ENCODE measurements at places on chromosomes 16 and 17. TPM values are rescaled to one million over a fixed set of nuclear protein-coding genes. Genes with fewer than 3 reads are reported as not detected.

Gene VTN
- total RNA-seq: 0.18 TPM

Gene CDK5R1
- 0.36 TPM for total RNA-seq

GRCh38 chr16:2475413-2476344, 752 bp downstream of the TBC1D24 start:
- no peaks in the 10 kb centered on the region for H3K36me3 ChIP-seq
- H3K27ac ChIP-seq: peak overlapping the region; percentile 34
- DNase-seq: no peak
- peaks cover 12% of the 10 kb centered on the region for H3K4me1 ChIP-seq
- H3K4me3 ChIP-seq: peak overlapping the region; percentile 83

- peaks cover 16% of the 10 kb centered on the region for H3K4me1 ChIP-seq
- no peaks in the 10 kb centered on the region for H3K36me3 ChIP-seq
- H3K27ac ChIP-seq: peak overlapping the region; percentile 70
- H3K4me3 ChIP-seq: no peak overlapping the region
- H3K27me3 ChIP-seq: peaks cover 6% of the 10 kb centered on the region
- DNase-seq: no peak
Measured at GRCh38 chr17:50904518-50905459, 38.6 kb upstream of the TOB1 start.

DNA sequence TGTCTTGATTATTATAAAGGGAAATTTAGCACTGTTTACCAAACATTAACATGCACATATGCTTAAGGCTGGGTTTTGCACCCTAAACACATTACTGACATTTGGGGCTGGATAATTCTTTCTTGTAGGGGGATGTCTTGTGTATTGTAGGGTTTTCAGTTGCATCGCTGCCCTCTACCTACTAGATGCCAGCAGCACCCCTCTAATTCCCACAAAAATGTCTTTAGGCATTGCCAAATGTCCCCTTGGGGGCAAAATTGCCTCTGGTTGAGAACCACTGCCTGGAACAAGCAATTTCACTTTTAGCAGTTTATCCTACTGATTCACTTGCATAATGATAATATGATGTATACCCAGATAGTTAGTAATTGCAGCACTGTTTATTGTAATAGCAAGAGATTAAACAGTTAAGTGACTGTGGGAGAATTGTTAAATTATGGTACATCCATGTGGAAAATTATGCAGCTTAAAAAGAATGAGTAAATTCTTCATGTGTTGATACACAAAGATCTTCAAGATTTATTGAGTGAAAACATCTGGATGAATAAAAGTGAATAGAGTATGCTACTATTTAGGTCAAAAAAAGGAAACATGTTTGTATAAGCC, 18.4 kb downstream of the PRSS54 start:
- H3K4me1 ChIP-seq: peaks cover 2% of the 10 kb centered on the region
- peak overlapping the region; percentile 50 for H3K27ac ChIP-seq
- H3K27me3 ChIP-seq: no peaks in the 10 kb centered on the region

DNA sequence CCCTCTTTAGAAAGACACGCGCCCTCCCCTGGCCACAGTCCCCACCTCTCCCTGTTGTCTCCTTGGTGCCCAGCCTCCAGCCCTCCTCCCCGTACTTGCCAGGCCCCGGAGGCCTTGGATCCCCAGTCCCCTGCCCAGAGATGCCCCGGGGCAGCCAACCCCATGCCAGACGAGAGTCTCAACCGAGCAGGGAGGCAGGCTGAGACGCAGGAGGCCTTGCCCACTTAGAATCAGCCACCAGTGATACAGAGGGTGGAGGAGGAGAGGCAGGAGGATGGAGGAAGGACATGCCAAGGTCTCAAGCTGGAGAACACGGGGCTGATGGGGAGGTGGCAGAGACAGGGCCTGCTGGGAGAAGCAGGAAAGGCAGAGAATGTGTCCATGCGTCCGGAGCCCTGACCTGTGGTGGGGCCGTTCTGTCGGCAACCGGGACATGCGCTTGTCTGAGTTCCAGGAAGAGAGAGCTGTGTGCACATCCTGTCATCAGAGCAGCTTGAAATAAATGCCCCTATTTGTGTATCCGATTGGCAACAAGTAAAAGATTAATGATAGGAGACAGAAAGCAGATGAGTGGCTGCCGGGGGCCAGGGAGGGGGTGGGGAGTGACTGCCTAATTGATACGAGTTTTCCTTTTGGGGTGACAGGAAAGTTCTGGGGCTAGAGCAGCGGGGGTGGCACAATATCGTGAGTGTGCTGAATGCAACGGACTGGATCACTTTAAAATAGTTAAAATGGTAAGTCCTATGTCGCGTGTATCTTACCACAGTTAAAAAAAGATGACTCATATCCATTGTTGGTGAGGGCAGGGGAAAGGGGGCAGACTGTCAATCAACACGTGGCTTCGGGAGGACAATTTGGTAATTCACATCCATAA, 44.7 kb upstream of the MEAK7 start:
- H3K4me3 ChIP-seq: no peak overlapping the region
- no peaks in the 10 kb centered on the region for H3K36me3 ChIP-seq
- H3K27ac ChIP-seq: no peak overlapping the region
- no peaks in the 10 kb centered on the region for H3K27me3 ChIP-seq
- no peaks in the 10 kb centered on the region for H3K4me1 ChIP-seq

DNA sequence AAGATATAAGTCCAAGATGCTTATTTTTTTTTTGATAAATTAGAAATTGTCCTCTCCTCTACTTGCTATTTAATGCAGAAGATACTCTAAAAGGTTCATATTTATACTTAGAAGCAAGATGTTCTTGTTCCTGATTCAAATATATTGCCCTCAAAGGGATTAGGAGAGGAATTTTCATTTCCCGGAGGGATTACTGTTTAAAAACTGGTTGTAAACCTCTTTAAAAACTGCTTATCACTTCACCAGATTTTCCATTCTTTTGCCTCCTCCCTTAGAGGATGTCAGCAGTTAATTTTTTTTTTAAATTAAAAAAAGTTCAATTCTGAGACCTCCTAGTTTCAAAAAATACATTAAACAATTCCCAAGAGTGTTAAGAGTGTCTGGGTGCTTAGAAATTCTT, 2.8 kb downstream of the TENT4B start:
- H3K4me3 ChIP-seq: no peak overlapping the region
- peaks cover 6% of the 10 kb centered on the region for H3K4me1 ChIP-seq
- H3K36me3 ChIP-seq: no peaks in the 10 kb centered on the region

GRCh38 chr16:8137606-8138005, 452.7 kb downstream of the TMEM114 start:
- H3K27ac ChIP-seq: no peak overlapping the region
- no peaks in the 10 kb centered on the region for H3K27me3 ChIP-seq
- no peak overlapping the region for H3K4me3 ChIP-seq
- no peaks in the 10 kb centered on the region for H3K4me1 ChIP-seq
